M059J (cell line): ENCODE measurements at places on chromosomes 3 and 15. TPM values are rescaled to one million over a fixed set of nuclear protein-coding genes. Genes with fewer than 3 reads are reported as not detected.

DNA sequence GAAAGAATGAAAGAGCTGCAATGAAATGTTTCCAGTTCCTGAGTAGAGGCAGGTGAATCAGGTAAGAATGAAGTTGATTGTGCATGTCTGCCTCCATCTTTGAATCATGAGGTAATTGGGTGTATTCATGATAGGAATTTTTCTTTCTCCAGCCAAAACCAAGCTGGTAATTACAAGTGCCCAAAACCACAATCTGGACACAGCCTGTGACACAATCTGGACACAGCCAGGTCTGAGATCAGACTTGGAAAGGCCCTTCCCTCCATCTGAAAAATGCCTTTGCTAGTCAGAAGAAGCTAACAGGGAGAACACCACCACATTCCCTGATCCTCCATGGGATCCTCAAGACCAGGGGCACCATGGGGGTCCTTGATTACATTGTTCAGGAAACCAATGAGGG lies 338.5 kb upstream of the THBS1 start:
- peak; percentile 96 for DNase-seq

DNA sequence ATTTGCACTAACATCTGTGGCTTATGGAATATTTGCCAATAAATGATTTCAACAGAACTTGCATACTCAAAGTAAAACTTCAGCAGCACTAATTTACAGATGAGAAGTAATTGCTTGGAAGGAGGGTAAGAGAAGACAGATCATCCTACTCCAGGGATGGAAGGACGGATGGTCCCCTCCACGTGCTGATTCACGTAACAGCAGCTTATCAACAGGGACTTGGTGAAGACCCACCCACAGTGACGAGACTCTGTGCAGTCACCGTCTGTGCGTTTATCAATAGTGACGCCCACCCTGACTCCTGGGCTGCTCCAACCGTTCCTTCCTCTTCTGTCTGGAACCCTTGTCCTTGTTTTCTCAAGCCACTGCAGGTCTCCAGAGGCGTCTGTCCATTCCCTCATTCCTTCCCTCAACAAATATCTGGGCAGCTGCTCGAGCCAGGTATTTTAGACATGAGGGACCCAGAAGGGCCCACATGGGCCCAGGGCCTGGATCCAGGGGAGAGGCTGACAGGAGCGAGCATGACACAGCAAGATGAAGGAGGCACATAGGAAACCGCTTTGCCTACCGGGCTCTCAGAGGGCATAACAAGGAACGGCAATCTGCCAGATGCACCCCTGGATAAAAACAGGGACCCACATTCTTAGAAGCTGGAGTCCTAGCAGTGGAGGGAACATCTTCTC lies 33.3 kb downstream of the PCSK6 start:
- DNase-seq = no peak

GRCh38 chr3:71063773-71064290 lies 519.7 kb downstream of the FOXP1 start:
- peak; percentile 50 for DNase-seq

DNA sequence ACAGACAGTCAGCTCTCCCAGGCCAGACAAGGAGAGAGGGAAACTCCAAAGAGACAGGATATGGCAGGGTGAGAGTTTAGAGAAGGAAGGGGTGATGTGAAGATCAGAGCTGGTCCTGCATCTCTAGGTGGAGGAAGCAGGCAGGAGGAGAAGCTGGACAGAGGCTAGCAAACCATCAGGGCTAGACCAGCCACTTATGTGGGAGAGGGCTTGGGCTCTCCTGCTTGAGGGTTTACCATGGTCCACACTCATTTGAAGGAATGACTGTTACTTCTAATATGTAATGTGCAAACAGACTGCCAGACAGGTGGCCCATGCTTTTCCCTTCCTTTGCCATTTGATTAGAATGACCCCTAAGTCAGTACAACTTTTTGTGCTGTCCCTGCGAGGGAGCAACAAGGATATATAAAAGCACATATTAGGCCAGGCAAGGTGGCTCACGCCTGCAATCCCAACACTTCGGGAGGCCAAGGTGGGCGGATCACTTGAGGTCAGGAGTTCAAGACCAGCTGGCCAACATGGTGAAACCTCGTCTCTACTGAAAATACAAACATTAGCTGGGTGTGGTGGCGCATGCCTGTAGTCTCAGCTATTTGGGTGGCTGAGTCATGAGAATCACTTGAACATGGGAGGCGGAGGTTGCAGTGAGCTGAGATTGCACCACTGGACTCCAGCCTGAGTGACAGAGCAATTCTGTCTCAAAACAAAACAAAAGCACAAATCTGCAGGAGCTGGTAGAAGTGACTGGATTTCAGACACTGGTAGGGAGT lies 41.0 kb upstream of the MANF start:
- DNase-seq = peak; percentile 77

DNA sequence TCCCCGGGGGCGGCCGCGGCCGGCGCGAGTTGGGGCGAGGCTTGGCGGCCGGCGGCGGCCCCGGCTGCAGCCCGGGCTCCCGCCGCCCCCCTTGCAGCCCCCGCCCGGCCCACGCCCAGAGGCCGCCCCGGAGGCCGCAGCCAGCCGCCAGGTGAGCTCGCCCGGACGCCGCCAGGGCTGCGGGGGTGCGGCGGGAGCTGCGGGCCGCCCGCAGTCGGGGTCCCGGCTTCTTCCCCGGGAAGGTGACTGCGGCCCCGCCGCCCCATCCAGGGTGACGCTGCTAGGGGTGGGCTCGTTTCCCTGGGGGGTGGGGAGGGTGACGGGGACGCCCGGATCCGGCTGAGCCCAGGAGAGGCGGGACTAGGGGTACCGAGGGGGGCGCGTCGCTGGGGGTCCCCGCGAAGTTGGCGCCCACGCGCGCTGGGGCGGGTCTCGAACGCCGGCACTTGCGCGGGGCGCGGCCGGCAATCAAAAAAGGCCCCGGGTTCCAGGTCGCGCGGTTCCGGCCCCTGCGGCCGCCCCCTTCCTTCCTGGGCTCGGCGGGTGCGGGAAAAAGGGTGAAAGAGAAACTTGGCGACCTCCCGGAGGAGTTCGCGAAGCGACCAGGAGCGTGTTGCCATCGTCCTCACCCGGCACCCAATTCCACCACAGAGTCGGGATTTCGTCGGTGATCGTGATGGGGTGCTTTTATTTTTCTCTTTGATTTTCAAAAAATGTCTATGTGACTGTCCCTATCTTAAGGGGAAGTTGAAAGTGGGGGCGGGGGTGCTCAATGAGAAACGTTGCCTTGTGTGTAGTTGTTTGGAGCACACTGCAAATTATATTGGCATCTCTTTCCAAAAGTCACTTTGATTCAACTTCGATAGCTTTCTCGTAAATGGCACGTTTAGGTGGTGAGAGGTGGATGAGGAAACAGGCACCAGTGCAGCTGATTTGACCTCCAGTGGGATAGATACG lies 619 bp downstream of the ATXN7 start:
- DNase-seq = peak; percentile 15

KNG1 gene
- not detected in 2 replicates for total RNA-seq

C3orf85 gene
- total RNA-seq = not detected in 2 replicates

DNA sequence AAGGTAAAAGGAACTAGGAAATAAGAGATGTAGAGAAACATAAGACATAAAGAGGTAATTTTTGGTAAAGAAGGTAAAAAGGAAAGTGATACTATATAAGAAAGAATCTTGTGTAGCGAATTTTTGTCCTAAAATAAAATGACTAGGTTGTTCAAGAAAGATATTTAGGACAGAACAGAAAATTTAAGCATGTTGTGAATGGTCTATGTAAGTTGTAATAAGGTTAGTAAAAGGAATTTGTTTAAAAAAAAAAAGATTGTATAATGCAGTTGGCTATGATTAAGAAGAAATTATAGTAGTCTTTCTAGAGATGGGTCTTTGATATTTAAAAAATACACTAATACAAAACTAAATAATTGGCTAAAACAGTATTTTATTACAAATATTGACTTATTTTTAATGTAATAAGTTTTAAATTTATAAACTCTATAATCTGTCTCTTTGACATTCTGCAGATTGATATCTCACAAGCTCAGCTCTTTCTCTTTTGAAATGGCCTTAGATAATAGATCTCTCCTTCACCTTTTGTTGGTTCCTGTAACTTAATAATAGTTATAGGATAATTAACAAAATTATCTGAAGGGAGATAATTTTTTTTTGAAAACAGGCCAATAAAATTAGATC lies 3.7 kb upstream of the SLC41A3 start:
- DNase-seq = peak; percentile 12
